ENCODE measurements at places on chromosomes 11 and 22. TPM values are rescaled to one million over a fixed set of nuclear protein-coding genes. Genes with fewer than 3 reads are reported as not detected.

MICALL1 gene
- 55.5 TPM for total RNA-seq

POTEH gene
- total RNA-seq: not detected

SNX15 gene
- total RNA-seq: 13.7 TPM

DGCR6L gene
- total RNA-seq: 42.9 TPM

TEF gene
- total RNA-seq: 3.9 TPM

FGF19 gene
- not detected for total RNA-seq

GPHA2 gene
- total RNA-seq: not detected

TMPRSS4 gene
- total RNA-seq: not detected

MCHR1 gene
- 0.65 TPM for total RNA-seq

Data from vein endothelial cell (primary cell).